ENCODE measurements at places on chromosomes 7 and 10.

- DNase-seq, result no peak
Observed at GRCh38 chr10:49007129-49007528, 67.5 kb upstream of the LRRC18 start.

GRCh38 chr10:14748441-14748840 lies 26.3 kb downstream of the FAM107B start:
- DNase-seq, result no peak

GRCh38 chr7:139950881-139951525 lies 111.7 kb downstream of the PARP12 start:
- no peak for DNase-seq

- DNase-seq, result no peak
Observed at GRCh38 chr10:33223326-33224000, 111.0 kb downstream of the NRP1 start.

DNA sequence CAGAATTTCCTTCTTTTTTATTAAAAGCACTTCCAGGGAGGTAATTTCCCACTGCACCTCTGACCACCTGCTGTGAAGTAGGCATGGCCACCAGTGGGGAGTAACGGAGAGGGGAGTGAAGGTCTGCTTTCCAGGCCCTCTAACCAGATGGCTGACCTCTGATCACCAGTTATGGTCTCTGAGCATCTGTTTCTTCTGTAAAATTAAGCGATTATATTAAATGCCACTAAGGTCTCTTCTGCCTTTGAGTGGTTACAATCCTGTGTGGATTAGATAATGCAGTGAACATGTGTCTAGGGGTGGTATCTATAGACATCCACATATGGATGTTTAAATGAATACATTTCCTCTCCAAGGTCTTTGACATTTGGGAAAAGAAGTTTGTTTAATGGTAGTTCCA lies 199.6 kb downstream of the HERPUD2 start:
- no peak for DNase-seq

DNA sequence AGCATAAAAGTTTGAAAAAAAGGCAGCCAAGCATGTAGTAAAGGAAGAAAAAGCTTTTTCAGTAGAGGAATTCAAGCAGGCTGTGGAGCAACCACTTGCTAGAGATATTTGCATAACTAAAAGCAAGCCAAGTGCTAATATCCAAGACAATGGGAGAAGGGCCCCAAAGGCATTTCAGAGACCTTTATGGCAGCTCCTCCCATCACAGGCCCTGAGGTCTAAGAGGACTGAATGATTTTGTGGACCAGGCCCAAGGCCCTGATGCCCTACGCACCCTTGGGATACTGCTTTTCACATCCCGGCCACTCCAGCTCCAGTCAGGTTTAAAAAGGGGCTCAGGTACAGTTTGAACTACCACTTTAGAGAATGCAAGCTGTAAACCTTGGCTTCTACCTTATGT lies 261.7 kb upstream of the SEMA3C start:
- no peak for DNase-seq

DNA sequence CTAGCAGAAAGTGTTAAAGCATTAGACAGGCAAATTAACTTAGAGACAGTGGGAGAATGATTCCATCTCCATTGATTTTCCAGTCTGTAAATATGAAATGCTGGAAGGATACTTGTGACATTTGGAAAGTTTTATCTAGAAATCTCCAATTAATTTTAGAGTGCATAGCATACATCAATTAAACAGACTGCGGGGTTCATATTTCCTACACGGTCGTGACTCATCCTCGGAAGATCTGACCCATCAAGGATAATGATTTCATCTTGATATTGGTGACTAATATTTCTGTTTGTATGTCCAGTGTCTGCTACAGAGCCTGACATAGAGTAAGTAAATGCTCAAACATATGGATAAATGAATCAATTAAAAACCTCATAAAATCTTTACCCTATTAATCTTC lies 474.9 kb downstream of the KCNMA1 start:
- no peak for DNase-seq

DNA sequence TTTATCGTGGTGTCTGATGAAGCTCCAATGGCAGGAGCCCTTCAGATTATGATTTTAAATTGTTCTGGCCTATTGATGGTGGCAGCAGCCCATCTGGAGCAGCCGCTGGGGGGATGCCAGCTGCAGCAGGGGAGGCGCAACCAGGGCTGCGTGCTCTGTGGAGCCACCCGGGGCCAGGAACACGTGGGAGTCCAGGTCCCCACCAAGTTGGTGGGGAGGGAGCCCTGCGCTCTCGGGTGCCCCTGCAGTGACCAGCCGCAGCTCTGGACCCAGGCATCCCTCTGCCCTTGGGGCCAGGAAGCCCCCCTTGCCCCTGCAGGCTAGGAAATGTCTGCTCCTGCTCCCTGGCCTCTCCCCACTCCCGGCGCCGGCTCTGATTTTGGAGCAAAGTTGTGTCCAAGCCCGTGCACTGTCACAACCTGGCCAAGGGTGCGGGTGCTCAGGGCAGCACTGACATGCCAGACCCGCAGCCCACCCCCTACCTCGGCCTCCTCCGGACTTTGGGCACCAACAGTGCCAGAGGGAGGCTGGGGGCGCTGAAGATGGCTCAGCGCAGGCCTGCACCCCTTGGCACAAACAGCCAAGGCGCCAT lies 147.2 kb upstream of the ADO start:
- no peak for DNase-seq

DNA sequence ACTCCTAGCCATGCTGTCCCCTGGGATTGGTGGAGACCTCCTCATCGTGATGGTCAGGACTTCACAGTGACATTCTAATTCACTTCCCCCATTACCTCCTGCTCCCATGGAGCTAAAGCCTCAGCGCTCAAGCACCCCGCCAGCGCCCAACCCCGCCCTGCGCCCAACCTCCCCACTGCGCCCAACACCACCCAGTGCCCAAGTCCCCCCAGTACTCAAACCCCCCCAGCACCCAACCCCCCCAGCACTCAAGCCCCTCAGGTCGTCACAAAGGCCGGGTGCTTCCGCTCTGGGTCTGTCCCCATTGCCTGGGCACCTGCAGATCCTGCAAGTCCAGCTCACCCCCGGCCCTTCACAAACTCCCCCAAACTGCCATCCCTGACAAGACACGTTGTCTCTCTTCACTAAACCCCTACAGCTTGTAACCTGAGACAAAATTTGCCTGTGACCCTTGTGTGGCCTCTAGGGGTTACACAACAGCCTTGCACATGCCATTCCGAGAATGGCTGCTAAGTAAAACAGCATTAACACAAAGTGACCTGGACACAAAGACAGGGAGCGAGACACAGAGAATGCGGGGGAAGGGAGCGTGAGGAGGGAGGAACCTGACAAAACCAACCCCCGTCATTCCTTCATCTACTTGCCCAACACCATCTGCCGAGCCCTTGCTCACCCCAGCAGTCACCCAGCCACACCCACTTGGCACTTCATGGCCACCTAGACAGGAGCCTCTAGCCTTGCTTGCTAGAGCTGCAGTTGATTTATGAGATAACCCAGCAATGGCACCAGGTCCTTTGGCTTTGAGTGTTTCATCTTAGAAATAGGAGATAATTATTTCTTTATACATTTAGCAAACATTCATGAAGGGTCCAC lies 107.8 kb downstream of the ADARB2 start:
- DNase-seq, result no peak

GRCh38 chr7:127485482-127485881 lies 93.0 kb upstream of the ZNF800 start:
- no peak for DNase-seq

GRCh38 chr7:30018451-30018850 lies 8.1 kb downstream of the FKBP14 start:
- DNase-seq, result no peak

GRCh38 chr10:129694691-129695243 lies 227.7 kb downstream of the MGMT start:
- no peak for DNase-seq

Measured in NCI-H1092 (cell line).